ENCODE measurements at places on chromosomes 6 and 20. TPM values are rescaled to one million over a fixed set of nuclear protein-coding genes. Genes with fewer than 3 reads are reported as not detected.

GRCh38 chr6:13272131-13273046 lies 55.9 kb downstream of the TBC1D7 start:
- H3K27ac ChIP-seq, result peak overlapping the region; percentile 57
- H3K27me3 ChIP-seq, result peaks cover 6% of the 10 kb centered on the region
- peaks cover 9% of the 10 kb centered on the region for H3K4me1 ChIP-seq
- H3K4me3 ChIP-seq, result peak overlapping the region; percentile 28
- H3K36me3 ChIP-seq, result peaks cover 3% of the 10 kb centered on the region
- DNase-seq, result no peak

- H3K27me3 ChIP-seq, result no peaks in the 10 kb centered on the region
- H3K4me1 ChIP-seq, result peaks cover 24% of the 10 kb centered on the region
- peaks cover 3% of the 10 kb centered on the region for H3K36me3 ChIP-seq
Measured at GRCh38 chr20:5835871-5836270, 85.7 kb downstream of the SHLD1 start.

DNA sequence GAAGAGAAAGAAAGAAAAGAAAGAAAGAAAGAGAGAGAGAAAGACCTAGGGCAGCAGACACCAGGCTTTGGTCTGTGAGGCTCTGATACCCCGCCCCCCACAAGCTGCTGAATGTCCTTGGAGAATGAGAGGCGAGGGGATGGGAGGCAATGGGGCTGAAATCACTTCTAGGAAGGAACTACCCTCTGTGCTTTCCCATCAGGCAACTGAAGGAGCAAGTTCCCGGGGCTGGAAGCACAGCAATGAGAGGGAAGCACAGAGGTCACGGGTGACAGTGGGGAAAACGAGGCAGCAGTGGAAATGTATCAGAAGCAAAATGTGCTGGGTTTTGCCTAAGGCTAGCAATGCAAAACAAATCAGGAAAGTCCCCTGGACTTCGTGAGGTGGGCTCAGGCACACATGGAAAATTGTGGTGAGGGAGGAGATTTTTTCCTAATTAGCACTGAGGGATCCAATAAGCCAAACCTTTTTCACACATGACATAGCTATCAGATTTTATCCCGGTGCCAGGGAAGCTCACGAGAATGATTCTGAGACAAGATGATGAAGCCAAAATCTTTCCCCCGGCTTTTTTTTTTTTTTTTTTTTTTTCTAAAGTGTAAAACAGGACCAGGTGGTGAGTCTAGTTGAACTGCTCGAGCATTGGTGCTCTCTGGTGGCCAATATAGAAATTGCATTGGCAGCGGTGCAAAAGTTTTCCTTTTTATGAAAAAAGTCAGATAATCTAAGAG lies 16.8 kb upstream of the ARFGEF2 start:
- H3K4me1 ChIP-seq, result peaks cover 17% of the 10 kb centered on the region
- H3K27ac ChIP-seq, result peak overlapping the region; percentile 53
- H3K4me3 ChIP-seq, result peak overlapping the region; percentile 49

GRCh38 chr20:1862663-1863053 lies 32.5 kb upstream of the SIRPA start:
- no peak for DNase-seq
- no peak overlapping the region for H3K4me3 ChIP-seq
- H3K27ac ChIP-seq, result no peak overlapping the region
- H3K27me3 ChIP-seq, result peaks cover 72% of the 10 kb centered on the region
- peaks cover 3% of the 10 kb centered on the region for H3K36me3 ChIP-seq

- no peak overlapping the region for H3K4me3 ChIP-seq
- H3K4me1 ChIP-seq, result peaks cover 30% of the 10 kb centered on the region
- no peak overlapping the region for H3K27ac ChIP-seq
Measured at GRCh38 chr6:30703011-30703410, 12.2 kb upstream of the NRM start.

DNA sequence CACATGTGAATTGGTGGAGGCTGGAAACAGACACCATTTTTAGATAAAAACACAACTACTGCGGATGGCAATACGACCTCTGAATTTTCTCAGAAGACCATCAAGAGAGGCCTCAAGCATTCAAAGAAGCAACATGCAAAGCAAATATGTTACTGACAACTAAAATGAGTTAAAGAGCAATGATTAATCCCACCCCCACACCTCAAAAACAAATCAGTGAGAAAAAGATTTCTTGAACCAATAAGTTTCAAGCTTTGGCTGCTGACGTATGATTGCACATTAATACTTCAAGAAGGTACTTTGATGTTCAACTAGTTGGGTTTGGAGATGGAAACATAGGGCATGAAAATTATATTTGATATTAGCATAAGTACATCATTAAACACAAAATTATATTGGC lies 982 bp downstream of the MMUT start:
- peaks cover 45% of the 10 kb centered on the region for H3K4me1 ChIP-seq
- H3K27me3 ChIP-seq, result no peaks in the 10 kb centered on the region
- DNase-seq, result no peak
- peak overlapping the region; percentile 97 for H3K27ac ChIP-seq
- H3K4me3 ChIP-seq, result peak overlapping the region; percentile 99

JAG1 gene
- 4.3 TPM for total RNA-seq

PTK6 gene
- total RNA-seq, result 0.50 TPM

All from T-helper 17 cell (primary cell).